Gastroesophageal sphincter (tissue), 4 donors: ENCODE measurements at places on chromosomes 13 and 19. TPM values are rescaled to one million over a fixed set of nuclear protein-coding genes. Genes with fewer than 3 reads are reported as not detected.

The IRGC gene
- not detected for total RNA-seq

The R3HDM4 gene
- total RNA-seq: 39.3 TPM

The YJEFN3 gene
- total RNA-seq: 1.4 TPM

The VSTM1 gene
- total RNA-seq: not detected

The ADPRHL1 gene
- 9.2 TPM for total RNA-seq

The PGLYRP2 gene
- total RNA-seq: not detected

The CEACAM3 gene
- 1.6 TPM for total RNA-seq

The IGFL4 gene
- total RNA-seq: not detected

The DPP9 gene
- total RNA-seq: 46.9 TPM

The PSG7 gene
- total RNA-seq: not detected

The ZNF772 gene
- 5.8 TPM for total RNA-seq

The ICAM4 gene
- 0.47 TPM for total RNA-seq

The TMC4 gene
- not detected for total RNA-seq

The TRPC4 gene
- 1.1 TPM for total RNA-seq

The LILRB4 gene
- 14.3 TPM for total RNA-seq

The CKM gene
- not detected for total RNA-seq

The SLC8A2 gene
- total RNA-seq: 19.9 TPM

The DNAJC15 gene
- total RNA-seq: 21.6 TPM

The ZNF468 gene
- 10.0 TPM for total RNA-seq

The C19orf67 gene
- total RNA-seq: not detected

The OR4F17 gene
- not detected for total RNA-seq

The ACP4 gene
- total RNA-seq: not detected

The CACNG6 gene
- not detected for total RNA-seq

The CACNG8 gene
- 0.04 TPM for total RNA-seq

The ZNF667 gene
- total RNA-seq: 2.5 TPM

The CYP2F1 gene
- total RNA-seq: not detected

The CADM4 gene
- 36.0 TPM for total RNA-seq

The NLRP4 gene
- total RNA-seq: not detected

The TUBA3C gene
- not detected for total RNA-seq

The VSTM2B gene
- not detected for total RNA-seq

The VN1R2 gene
- total RNA-seq: not detected
